ENCODE measurements at places on chromosomes 1 and 21.

DNA sequence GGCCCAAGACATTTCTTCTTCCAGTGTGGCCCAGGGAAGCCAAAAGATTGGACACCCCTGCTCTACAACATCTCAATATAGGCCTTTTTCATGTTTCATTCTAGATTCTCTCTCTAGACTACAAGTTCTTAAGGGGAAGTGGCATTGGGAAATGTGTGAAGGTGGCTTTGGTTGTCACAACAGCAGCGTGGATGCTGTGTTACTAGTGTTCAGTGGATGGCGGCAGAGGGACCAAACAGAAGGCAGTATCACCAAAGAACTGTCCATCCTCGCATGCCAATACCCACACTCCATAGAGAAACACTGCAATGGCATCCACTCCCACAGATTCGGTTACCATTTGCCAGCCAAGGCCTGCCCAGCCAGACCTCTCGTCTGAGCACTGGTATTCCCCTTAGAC is 24.3 kb upstream of the IFNAR2 start:
- no peak for DNase-seq

- DNase-seq: no peak
Observed at GRCh38 chr1:111582644-111583618, 36.7 kb upstream of the RAP1A start.

GRCh38 chr1:210360852-210361477 is 32.3 kb downstream of the HHAT start:
- DNase-seq: no peak

DNA sequence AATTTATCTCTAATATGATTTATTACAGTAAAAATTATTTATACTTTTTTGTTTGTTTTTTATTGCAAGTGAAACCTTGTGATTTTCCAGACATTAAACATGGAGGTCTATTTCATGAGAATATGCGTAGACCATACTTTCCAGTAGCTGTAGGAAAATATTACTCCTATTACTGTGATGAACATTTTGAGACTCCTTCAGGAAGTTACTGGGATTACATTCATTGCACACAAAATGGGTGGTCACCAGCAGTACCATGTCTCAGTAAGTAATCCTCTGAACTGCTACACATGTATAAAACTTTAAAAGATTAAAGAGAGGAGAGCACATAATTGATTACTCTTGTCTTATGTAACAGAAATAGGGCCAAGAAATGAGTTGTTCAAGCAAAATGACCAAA is 4.5 kb downstream of the CFHR3 start:
- no peak for DNase-seq

- DNase-seq: no peak
Observed at GRCh38 chr1:157830887-157831286, 10.7 kb downstream of the CD5L start.

DNA sequence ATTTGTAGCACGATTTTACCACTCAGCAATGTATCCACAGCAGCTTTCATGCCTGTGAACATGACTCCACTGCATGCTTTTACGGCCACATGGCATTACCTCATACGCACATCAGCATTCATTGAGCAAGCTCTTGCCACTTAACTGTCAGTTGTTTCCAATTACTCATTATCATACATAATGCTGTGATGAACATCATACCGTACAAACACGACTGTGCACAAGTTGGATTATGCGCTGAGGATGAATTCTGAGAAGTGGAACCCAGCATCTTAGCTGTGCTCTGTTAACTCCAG is 9.6 kb downstream of the UMODL1 start:
- no peak for DNase-seq

DNA sequence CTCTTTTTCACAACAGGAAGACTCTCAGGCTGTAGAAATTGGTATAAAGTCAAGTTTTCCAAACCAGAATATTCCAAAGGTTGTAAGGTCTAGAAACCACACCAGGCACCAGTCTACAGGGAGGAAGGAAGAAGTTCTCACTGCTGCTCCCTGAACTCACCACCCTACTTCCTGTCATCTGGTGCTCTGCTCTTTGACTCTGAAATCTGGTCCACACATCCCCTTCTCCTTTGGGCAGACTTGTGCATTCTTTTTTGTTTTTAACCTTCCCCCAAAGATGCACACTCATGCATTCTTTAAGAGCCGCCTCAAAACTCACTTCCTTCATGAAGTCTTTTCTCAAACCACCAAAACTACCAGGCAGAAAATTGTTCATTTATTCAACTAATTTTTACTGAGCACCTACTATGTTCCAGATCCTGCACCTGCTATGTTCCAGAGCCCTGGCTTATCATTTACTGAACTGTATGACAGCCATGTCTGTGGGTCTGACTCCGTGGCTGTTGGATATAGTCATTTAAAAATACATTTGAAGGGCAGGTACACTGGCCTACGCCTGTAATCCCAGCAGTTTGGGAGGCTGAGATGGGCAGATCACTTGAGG is 30.1 kb upstream of the EPS15 start:
- no peak for DNase-seq
